ENCODE measurements at places on chromosomes 5 and 9.

DNA sequence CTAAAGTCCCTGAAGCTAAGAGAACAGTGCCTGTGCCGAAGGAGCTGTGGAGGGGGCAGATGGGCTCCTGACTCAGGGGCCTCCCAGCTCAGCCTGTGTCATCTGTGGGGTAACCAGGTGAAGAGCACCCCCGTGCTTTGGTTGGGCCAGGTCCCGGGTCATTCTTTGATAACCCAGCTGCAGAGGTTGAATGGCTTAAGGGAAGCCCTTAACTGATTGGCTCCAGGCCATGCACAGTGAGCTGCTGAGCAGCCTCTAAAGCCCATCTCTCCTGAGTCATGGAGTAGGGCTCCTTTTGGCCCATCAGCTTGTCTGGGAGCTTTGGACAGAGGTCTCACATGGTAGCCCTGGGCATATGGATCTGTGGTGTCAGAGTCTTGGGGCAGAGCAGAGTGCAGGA lies 28.7 kb downstream of the COL27A1 start:
- DNase-seq, result no peak

GRCh38 chr5:113084402-113085083 lies 107.9 kb downstream of the DCP2 start:
- DNase-seq, result no peak

- no peak for DNase-seq
These were observed 567.3 kb upstream of the KLF4 start for GRCh38 chr9:108056805-108057386.

DNA sequence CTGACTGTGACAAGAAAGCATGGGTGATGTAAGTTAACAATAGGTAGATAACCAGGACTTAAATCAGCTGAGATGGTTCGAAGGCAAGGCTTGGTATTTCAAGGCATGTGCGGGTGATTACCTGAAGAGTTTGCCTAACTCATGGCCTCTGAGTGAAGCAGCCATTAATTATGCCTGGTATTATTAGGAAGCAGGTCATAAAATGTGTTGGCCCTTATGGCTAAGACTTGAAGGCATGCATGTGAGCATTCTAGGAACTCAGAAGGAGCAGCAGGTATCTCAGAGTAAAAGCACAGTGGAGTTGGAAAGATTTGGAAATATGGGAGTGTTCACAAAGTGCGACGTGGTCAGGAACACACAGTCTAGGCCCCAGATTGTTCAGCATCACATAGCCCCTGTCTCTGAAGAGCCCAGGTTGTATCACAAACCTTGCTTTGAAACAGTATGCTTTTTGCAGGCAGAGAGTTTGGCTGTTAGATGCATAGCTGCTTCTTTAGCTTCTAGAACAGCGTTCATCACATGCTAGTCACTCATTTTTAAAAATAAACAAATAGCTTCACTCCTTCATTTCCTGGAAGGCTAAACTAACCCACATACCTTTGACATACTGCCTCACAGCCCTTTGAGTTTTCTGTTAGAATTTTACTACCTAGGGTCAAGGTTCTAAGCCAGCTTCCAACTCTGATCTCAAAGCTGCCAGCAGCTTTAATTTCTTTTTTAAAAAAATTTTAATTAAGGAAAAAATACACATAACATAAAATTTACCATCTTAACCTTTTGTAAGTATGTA lies 2.1 kb downstream of the HEXB start:
- DNase-seq, result no peak

DNA sequence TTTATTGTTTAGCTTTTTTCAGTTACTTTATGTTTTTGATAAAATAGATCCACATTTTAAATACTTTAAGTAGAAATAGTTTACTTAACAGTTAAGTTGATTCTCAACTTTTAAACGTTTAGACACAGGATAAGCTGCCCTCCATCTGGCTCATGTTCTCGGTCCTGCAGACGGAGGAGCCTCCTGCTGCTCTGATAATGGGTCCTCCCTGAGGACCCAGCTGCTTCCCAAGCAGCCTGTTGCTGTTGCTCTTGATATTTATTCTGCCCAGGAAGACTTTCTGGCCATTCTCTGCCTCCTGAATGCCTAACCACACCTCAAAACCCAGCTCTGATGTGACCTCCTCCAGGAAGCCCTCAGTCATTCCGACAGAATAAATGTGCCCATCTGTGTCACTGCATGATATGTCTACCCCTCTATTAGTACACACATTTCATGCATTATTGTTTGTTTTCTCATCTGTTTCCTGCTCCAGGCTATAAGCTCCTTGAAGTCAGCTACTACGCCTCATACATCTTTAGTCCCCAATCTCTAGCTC lies 267.2 kb upstream of the MSX2 start:
- DNase-seq, result no peak

GRCh38 chr5:166022065-166022464 lies 2269.4 kb upstream of the WWC1 start:
- DNase-seq, result no peak

DNA sequence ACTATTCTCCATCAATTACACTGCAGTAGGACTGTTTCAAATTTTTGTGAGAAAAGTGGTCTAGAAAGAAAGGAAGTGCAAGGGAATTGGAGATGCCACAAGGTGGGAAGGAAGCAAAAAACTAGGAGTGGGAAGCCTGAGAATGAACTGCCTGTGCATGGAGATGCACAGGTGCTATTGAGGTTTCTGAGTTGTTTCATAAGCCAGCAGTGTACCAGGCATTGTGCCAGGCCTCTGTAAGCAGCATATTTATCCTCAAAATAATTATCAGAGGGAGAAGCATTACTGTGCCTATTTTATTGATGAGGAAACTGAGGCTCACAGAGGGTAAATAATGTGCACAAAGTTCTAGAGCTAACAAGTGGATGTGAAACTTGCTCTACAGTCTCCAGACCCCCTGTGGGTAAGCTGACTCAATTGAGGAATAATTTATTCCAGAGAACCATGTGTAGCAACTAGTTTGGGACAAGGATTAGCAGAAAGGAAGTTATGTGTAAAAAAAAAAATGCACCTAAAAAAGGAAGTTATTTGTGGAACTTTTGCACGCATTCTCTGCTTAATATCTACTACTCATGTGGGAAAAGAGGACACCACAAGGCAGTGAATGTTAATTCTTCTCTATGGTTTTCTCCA lies 96.7 kb downstream of the SNCAIP start:
- peak; percentile 27 for DNase-seq

- DNase-seq, result peak; percentile 72
These were observed 1.7 kb upstream of the KLHL3 start for GRCh38 chr5:137737349-137738131.

DNA sequence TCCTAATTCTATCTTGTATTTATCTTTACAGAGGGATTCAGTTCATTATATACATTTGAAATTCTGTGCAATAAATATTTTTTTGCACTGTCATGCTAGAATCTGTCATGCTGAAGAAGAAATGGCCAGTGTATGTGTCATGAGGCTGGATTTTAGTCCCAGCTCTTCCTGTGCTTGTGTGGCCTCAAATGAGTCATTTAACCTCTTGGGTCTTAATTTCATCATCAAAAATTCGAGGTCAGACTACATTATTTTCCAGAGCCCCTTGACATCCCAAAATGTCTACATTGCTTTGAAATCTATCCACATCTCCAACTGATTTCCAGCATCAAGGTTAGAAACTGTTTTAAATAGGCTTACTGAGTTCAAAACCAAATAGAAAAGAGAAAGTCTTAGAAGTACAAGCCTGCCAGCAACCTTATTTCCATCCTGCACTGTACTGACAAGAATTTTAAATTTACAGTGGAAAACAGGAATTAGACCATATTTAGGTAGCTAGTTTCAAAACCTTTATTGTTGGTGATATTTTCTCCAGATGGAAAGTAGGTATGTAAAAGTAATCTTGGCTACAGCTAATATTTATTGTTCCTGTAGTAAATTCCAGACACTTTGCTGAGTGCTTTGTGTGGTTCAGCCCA lies 96.7 kb upstream of the MAMDC2 start:
- DNase-seq, result peak; percentile 82

DNA sequence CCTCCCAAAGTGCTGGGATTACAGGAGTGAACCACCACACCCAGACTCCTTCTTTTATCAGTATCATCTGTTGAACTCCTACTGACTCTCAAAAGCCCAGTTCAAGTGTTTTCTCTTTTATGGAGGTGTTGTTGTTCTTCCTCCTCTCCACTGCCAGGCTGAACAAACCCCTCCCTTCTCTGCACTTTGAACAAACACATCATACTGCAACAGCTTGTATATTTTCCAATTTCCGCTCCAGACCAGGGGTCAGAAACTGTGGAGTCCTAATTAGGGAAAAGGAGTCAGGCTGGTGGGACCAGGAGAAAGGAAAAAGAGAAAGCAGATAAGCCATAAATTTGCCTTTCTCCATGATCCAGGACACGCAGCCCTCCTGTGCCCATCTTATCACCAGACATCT lies 148.1 kb upstream of the HMHB1 start:
- no peak for DNase-seq

GRCh38 chr5:113106821-113107220 lies 130.2 kb downstream of the DCP2 start:
- DNase-seq, result no peak

- no peak for DNase-seq
These were observed 1139.6 kb upstream of the NUDT12 start for GRCh38 chr5:104702212-104702611.

All from suppressor macrophage (primary cell).